ENCODE measurements at places on chromosomes 4 and X.

- no peak for DNase-seq
Measured at GRCh38 chrX:57156397-57157049, 19.3 kb upstream of the SPIN2A start.

DNA sequence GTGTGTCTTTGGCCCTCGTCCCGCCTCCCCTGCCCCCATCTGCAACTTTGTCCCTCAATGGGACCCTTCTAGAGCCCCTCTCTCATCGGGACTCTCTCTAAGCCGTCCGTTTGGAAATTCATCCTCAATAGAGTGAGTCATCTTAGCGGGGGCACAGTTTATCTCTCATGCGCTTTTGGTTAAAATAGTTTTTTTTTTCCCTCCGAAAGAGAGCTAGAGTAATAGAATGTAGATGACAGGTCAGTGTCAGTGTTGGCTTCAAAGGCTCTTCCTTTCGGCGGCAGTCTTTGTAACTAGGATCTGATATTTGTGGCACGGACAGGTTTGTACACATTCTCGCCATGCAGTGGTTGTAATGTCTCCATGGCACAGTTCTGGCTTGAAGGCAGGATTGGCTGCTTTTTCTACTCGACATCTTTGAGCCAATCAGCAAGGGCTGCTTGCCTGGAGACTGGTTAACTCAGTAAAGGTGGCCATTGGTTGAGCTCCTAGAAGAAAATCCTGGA is 989 bp downstream of the N4BP2 start:
- peak; percentile 90 for DNase-seq

GRCh38 chrX:105475801-105476200 is 255.3 kb upstream of the TEX13A start:
- no peak for DNase-seq

DNA sequence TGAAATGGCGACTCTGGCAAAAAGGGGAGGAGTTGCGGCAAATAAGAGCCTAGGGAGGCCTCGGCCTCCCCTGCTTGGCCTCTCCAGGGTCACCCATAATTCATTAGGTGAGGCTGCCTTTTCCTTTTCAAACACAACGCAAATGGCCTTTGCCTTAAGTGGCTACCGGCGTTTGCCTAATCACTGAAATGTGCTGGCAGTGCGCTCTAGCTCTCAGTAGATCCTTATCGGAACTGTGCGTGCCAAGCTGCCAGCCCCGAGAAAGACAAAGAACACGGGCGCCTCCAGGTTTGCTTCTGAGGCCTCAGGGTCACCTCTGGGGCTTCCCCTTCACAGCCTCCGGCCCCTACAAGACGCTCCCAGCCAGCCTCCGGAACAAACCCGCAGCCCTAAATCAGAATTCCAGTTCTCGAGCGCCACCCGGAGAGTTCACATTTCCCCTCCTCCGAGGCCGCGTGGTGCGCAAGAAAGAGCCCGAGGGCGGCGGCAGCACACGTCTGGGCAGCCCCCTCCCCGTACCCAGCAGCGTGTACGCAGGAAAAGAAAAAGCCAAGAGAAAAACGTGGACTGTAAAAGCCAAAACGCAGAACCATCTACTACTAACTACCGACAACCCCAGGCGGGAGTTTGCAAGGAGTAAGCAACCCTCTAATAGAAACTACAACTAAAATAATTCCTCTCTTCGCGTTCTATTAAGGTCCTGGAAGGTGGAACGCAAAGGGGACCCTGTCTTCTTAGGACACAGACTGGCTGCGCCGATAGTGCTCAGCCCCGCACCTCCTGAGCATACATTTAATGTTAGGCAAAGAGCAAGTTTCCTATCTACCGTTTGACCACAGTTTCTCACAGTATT is 76.5 kb upstream of the BCOR start:
- no peak for DNase-seq

DNA sequence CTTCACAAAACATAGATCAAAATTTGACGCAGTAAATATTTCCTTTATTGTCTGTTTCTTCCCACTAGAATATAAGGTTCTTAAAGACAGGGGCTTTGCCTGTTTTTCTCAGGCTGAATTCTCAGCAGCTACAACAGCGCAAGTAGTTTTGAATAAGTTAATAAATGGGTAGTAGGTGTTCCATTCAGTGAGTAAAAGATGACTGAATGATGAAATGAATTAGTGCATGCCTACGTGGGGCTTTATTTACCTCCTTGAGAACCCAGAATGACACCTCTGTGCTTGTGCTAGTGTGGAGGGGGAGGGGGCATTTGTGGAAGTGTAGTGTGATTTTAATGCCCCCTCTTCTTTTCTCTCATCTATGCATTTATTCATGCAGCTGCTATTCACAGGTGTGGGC is 278.9 kb downstream of the FBXW7 start:
- DNase-seq, result no peak

- DNase-seq, result no peak
Measured at GRCh38 chrX:10167573-10167972, 10.8 kb downstream of the CLCN4 start.

DNA sequence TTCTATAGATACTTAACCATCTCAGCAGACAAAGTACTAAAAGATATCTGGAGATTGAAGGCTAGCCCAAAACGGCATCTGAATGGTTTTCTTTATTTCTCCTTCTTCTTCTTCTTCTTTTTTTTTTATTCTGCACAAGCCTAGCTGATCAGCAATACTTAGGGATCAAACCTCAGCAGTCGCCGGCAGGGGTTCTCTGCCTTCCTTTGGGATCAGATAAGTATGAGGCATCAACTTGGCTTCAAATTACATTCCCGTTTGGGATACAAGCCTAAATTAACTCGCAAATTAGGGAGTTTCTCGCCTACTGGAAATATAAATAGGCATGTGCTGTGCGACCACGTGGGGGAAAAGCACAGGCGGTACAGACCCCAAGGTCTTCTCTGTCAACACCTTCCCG is 730 bp downstream of the CT55 start:
- no peak for DNase-seq

DNA sequence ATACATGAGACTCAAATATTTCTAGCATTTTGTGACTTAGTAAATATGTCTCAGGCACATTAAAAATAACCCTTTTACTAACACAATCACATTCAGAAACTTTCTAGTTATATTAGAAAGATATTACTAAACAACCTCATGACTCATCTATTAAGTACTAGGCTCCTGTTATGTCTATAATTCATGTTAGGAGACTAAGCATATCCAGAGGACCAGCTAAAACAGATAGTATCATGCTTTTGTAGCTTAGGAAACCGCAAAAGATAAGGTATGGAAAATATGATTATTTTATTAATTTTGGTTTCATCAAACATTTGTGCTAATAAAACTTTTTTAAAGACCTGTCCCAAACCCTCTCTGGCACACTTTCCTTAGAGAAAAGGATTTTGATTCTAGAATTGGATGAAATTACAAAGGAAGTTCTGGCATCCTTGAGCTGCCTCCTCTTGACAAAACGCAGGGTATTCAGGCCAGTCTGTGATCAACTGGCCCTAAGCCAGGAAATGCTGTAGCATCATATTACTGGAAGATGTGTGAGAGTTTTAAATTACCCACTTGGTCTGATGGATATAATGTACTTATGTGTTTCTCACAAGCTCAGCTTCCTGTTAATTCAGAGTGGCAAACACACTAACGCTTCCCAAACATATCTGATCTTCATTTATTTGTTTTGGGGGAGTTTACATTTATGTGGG is 60.4 kb downstream of the NRK start:
- no peak for DNase-seq

- DNase-seq, result peak; percentile 44
Measured at GRCh38 chr4:16116019-16116418, 32.2 kb upstream of the PROM1 start.

DNA sequence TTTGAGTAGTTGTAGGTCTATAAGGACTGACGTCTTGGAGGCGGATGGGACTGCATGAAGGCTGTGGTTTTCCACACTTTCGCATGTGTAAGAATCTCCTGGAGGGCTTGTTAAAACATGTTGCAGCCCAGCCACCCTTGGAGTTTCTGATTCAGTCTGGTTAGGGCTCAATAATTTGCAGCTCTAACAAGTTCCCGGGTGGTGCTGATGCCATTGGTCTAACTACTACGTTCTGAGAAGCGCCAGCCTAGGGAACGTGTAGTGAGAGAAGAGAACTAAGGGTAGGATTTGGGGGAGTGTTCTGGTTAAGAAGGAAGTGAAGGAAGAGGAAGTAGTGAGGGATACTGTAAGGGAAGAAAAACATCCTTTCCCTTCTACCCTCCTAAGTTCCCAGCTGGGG is 138.9 kb downstream of the LARP7 start:
- DNase-seq, result no peak

DNA sequence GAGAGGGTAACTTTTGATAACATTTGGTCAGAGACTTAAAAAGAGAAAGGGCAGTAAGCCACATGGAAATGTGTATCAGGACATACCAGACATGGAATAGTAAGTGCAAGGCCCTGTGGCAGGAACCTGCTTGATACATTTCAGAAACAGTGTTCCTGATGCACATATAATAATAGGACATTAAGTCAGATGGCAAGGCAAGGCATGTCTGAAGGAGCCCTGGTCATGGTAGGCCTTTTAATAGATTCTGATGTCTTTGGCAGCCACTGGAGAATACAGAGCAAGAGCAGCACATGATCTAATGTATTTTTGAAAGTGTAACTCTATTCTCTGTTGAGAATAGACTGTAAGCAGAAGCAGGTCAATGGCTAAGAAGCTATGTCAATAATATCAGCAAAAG is 279.7 kb downstream of the CAMK2D start:
- DNase-seq, result no peak

DNA sequence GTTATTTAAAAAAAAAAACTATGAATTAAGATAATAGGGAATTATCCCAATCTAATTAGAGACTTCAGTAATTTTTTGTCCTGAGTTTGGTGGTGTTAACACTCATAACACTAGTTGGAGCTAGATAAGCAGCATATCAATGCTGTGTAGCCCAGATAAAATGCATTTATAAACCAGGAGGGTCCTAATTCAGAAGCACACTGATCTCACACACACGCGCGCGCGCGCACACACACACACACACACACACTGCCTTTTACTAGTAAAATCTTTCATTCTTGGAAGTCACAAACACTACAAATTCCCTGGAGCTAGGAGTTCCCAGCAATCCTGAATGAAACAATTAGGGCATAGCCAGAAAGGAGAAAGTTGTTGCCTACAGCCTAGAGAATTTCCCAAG is 3.2 kb downstream of the UNC5C start:
- DNase-seq, result no peak

DNA sequence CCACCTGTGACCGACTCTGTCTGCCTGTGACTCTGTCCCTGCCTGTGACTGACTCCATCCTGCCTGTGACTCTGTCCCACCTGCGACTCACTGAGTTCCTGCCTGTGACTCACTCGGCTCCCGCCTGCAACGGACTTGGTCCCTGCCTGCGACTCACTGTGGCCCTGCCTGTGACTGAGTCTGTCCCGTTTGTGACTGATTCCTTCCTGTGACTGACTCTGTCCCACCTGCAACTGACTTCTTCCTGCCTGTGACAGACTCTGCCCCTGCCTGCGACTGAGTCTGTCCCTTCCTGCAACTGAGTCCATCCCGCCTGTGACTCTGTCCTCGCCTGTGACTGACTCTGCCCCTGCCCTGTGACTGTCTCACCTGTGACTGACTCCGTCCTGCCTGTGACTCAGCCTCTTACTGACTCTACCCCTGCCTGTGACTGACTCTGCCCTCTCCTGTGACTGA is 9.6 kb upstream of the UVSSA start:
- no peak for DNase-seq

GRCh38 chr4:78688366-78688765 is 87.8 kb upstream of the BMP2K start:
- no peak for DNase-seq

DNA sequence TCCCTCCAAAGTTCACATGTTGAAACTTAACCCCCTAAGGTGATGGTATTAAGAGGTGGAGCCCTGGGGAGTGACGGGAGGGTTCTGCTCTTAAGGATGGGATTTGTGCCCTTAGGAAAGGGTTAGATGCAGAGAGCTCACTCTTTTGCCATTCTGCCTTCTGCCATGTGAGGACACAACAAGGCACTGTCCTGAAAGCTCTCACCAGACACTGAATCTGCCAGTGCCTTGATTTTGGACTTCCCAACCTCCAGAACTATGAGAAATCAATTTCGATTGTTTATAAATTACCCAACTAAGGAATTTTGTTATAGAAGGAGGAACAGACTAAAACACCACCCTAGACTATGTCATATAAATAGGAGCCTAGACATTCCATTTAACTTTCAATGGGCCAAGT is 11.7 kb downstream of the LRP2BP start:
- no peak for DNase-seq

GRCh38 chr4:138675685-138676084 is 339.9 kb upstream of the NOCT start:
- DNase-seq, result no peak

- DNase-seq, result no peak
Measured at GRCh38 chr4:89939546-89939945, 44.9 kb downstream of the MMRN1 start.

- peak; percentile 62 for DNase-seq
Measured at GRCh38 chr4:57109847-57110639, at the start of gene IGFBP7. TSS of gene IGFBP7 (minus strand) at chr4:57110385. CDS start at chr4:57110351, 34 bp downstream.
